ENCODE measurements at places on chromosomes 11 and 22.

- DNase-seq = no peak
Observed at GRCh38 chr11:50267851-50268250, 235.2 kb downstream of the OR4C45 start.

DNA sequence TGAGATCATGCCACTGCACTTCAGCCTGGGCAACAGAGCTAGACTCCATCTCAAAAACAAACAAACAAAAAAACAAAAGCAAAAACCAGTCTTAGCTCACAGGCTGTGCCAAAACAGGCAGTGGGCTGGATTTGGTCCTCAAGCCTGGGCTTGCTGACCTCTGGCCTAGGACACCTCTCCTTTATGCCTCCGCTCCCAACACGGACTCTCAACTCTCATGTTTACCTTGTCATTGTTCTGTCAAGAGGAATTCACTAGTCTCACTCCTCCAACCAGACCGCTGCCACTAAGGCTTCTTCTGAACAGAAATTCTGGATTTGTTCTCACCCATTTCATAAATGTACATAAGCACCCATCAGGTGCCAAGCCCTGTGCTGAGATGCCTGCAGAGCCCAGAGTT lies 42.6 kb downstream of the FAM83F start:
- no peak for DNase-seq

DNA sequence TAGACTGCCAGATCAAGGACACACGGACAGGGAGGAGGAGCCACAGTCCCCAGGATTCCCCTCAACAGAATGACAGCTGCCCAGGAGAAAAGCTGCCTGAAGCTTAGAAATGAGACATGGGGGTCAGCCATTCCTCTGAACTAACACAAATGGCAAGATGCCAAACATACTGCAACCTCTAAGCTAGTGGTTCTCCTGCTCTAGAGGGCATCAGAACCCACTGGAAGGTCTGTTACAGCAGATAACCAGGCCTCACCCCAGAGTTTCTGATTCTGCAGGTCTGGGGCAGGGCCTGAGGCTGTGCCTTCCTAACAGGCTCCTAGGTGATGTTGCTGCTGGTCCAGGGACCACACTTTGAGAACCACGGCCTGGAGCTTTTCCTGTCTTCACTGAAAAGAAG lies 28.6 kb upstream of the BID start:
- peak; percentile 98 for DNase-seq

GRCh38 chr11:15635521-15635920 lies 520.8 kb downstream of the INSC start:
- no peak for DNase-seq

GRCh38 chr22:29871684-29872083 lies 11.3 kb upstream of the MTMR3 start:
- no peak for DNase-seq

GRCh38 chr22:43305806-43306205 lies 37.4 kb downstream of the SCUBE1 start:
- DNase-seq = no peak

DNA sequence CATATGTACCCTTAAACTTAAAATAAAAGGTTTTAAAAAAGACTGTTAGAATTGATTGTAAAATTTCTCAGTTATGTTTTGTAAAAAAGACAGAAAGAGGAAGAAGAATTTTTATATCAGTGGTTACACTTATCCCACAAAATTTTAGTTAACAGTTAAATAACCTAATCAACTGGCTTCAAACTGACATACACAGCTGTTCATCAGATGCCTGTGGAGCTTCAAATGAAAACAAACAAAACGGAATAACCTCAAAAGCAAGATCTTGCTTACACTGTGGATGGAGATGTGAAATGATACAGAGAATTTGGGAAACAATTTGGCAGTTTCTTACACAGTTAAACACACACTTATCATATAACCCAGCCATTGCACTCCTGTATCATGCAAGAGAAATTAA lies 521.0 kb downstream of the ETS1 start:
- peak; percentile 38 for DNase-seq

GRCh38 chr11:76120513-76121101 lies 85.7 kb downstream of the WNT11 start:
- no peak for DNase-seq

DNA sequence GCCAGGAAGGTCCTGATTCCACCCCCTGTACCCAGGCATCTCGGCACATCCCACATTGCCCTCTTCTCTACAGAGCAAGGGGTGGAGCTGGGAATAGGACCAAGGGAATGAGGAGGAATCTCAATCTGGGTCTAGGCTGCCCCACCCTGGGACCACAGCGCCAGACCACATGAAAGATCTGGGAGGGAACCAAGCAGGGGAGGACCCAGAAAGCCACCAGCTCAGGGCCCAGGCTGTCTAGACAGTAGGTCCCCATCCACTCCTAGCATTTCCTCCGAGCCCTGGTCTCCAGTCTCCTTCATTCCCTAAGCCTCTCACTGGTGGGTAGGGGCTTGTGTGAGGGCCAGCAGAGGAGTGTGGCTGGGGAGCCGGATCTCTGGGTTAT lies 11.6 kb downstream of the PHLDB1 start:
- DNase-seq = no peak

DNA sequence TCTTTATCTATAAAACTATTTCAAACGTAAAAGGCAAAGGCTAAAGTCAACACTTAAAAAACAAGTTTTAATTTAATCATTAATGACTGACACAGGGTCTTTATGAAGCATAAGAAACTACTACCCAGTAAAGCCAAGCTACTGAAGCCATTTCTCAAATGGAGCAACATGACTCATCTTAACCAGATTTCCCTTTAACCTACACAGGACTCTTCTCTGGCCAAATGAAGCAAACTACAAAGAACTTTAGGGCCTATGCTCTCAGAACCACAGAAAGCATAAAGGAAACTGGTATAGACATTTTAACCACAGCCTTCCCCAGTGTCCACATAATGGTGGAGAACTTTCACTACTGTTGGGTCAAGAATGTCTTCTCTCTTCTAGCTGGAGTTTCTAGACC lies 34.7 kb downstream of the ALG9 start:
- no peak for DNase-seq

DNA sequence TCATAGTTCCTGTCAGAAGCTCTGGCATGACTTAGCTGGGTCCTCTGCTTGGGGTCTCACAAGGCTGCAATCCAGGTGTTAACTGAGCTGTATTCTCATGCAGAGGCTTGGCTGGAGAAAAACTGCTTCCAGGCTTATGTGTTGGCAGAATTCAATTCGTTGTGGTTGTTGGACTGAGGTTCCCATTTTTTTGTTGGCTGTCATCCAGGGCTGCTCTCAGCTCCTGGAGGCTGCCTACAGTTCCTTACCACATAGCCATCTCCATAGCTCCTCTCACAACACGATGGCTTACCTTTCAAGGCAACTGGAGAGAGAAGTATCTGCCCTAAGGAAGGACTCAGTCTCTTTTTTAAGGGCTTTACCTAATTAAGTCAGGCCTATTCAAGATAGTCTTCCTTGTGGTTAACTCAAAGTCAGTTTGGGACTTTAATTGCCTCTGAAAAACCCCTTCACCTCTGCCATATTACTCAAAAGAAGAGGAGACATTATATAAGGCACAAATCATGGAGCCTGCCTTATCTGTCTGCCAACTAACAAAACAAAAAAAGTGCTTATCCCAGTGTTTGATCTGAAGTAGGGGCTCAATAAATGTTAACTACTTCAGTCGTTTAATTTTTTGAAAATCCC lies 35.2 kb downstream of the OR2AG2 start:
- no peak for DNase-seq

DNA sequence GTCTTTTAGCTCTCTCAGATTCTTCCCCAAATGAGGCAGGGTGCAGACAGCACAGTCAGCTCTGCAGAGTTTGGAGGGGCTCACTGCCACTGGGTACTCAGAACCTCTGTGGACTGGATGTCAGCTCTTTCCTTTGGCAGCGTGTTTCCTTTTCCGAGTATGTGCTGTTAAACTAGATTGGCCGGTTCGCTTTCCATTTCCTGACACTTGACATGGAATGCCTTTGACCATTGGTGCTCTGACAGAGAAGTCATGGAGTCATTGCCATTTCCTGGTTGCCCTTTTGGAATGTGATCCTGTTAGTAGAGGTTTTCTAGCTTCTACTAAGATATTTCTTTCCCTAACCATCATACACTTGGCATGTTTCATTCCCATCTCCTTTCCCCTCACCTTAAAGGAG lies 86.7 kb downstream of the SWAP70 start:
- DNase-seq = no peak

DNA sequence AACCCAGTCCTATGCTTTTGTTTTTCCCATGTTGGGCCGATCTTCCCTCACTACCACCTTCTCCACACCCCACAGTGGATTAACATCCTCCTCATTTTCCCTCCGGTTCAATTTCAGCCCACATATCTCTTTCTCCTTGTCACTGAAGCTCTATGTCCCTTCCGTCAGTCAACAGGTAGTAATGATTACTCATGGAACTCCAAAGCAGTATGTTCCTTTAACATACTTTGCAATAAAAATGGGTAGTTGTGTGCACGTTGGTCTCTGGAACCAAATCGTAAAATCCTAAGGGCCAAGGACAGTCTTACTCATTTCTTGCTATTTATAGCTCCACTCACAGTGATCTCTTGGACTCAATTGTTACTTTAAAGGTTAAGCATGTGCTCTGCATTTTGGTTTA lies 20.2 kb downstream of the AMOTL1 start:
- no peak for DNase-seq

DNA sequence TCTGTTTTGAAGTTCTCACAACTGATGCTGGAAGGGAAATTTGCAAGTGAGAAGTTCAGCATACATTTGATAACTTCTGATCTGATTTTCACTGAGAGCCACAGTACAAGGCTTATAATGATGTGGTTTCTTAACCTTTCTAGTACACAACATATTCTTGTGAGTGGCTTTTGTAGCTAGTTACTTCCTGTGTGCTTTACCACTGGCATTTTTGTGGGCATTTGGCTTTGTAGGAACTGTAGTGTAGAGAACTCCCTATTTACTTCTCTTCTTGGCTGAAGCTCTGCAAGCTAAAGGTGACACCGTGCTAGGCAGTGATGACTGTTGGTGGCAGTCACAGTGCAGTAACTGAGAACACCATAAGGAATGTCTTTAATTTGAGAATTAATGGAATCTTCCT lies 14.9 kb downstream of the USP47 start:
- no peak for DNase-seq

- DNase-seq = peak; percentile 17
Observed at GRCh38 chr11:110297076-110297725, 787 bp upstream of the RDX start.

GRCh38 chr11:31932879-31933278 lies 121.8 kb upstream of the PAX6 start:
- no peak for DNase-seq

DNA sequence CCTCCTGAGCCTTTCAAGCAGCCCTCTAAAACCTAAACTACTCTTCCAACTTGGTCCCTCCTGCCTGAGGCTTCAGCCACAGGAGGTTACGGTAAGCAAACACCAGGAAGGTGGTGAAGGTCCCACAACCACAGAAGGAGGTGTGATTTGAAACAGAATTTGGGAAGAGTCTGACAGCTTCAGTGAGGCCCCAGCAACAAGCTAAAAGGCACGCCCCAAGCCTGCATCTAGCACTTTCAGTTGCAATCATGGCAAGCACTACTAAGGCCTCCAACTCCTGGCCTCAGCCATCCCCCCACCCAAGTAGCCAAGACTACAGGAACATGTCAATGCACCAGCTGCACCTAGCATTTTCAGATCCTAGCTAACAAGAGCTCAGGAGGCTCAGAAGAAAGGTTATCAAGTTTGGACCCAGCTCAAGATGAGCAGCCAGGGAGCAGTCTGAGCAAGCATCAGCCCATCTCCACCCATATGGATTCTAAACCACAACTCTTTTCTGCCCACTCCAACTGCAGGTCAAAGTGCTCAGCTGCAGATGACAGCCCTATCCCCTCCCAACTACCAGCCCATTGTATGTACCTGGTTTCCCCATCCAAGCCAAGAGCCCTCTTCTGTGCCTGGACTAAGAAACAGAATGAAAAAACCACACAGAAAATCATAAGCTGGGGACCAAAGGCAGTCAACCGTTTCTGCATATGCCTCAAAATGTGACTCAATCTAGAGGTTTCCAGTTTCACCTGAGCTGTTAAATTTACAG lies 10.4 kb upstream of the AHNAK start:
- DNase-seq = peak; percentile 62

GRCh38 chr11:98834776-98835175 lies 186.0 kb upstream of the CNTN5 start:
- no peak for DNase-seq

DNA sequence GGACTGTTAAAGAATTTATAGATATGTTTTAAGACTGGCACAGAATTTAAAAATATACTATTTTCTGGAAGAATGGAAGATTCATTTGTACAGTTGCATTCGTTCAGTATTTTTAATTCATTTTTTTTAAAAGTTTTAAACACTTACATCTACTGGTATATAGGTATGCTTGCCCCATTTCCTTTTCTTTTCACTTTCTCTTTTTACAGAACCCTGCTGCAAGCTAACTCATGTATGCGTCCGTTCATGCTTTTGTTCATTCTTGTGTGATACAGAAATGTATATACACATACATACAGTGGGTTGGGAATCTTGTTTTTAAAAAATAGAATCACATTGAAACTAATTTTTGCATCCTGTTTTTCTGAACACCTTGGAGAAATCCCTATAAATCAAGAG lies 31.0 kb downstream of the PACS1 start:
- no peak for DNase-seq

DNA sequence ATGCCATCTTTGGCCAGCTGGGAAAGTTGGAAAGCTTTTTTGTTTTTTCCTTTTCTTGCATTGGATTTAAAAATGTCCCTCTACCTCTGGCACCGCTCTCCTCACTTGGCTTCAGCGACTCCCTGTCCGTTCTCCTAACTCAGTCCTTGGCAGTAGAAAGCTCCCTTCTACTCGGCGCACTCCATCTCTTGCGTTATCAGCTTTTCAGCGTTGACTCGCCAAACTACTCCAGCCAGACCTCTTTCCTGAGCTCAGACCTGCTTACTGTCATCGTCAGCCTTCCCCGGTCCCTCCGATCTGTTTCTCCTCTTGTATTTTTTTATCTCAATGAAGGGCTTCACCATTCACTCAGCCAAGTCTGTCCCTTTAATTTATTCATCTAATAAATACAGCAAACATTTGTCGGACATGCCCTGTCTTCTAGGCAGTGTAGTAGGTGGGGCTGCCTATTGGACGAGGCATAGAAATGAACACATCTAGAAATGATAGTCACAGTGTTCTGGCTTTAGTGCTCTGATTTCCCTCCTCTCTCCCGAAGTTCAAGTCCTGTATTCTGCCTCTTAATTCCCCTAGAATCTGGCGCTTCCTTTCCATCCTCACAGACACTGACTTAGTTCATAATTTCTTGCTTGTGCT lies 839 bp downstream of the CEP164 start:
- peak; percentile 67 for DNase-seq
